ENCODE measurements at places on chromosomes 1 and 21. TPM values are rescaled to one million over a fixed set of nuclear protein-coding genes. Genes with fewer than 3 reads are reported as not detected.

- DNase-seq = no peak
- H3K27ac ChIP-seq = no peak overlapping the region
- H3K27me3 ChIP-seq = no peaks in the 10 kb centered on the region
- no peaks in the 10 kb centered on the region for H3K4me1 ChIP-seq
- H3K36me3 ChIP-seq = no peaks in the 10 kb centered on the region
Measured at GRCh38 chr1:170397061-170397460, 134.9 kb upstream of the GORAB start.

The FCRL6 gene
- 2.5 TPM for total RNA-seq

The LSM10 gene
- total RNA-seq = 54.6 TPM

The KLHDC7A gene
- total RNA-seq = under 0.01 TPM

- no peak for DNase-seq
- H3K4me3 ChIP-seq = no peak overlapping the region
- H3K27ac ChIP-seq = no peak overlapping the region
- H3K36me3 ChIP-seq = peaks cover 33% of the 10 kb centered on the region
- no peaks in the 10 kb centered on the region for H3K27me3 ChIP-seq
Measured at GRCh38 chr1:201870397-201870796, 18.3 kb upstream of the SHISA4 start.

The HENMT1 gene
- 6.5 TPM for total RNA-seq

The GBP7 gene
- total RNA-seq = not detected

GRCh38 chr1:217077426-217077825, 354.2 kb upstream of the ESRRG start:
- H3K4me3 ChIP-seq = no peak overlapping the region
- H3K4me1 ChIP-seq = no peaks in the 10 kb centered on the region
- no peak for DNase-seq
- no peaks in the 10 kb centered on the region for H3K36me3 ChIP-seq

The GCSAML gene
- 1.9 TPM for total RNA-seq

- no peaks in the 10 kb centered on the region for H3K36me3 ChIP-seq
- H3K27me3 ChIP-seq = peaks cover 1% of the 10 kb centered on the region
- peak overlapping the region; percentile 52 for H3K4me3 ChIP-seq
- H3K4me1 ChIP-seq = peaks cover 34% of the 10 kb centered on the region
Measured at GRCh38 chr1:44406737-44407429, 1.8 kb downstream of the RNF220 start.

GRCh38 chr1:22262583-22262982, 119.7 kb upstream of the WNT4 start:
- no peak overlapping the region for H3K4me3 ChIP-seq
- H3K4me1 ChIP-seq = peaks cover 22% of the 10 kb centered on the region
- H3K36me3 ChIP-seq = no peaks in the 10 kb centered on the region
- no peak overlapping the region for H3K27ac ChIP-seq
- no peak for DNase-seq

The TAS1R3 gene
- 0.61 TPM for total RNA-seq

The SERPINC1 gene
- total RNA-seq = not detected

- DNase-seq = no peak
- no peaks in the 10 kb centered on the region for H3K27me3 ChIP-seq
- H3K27ac ChIP-seq = no peak overlapping the region
- no peaks in the 10 kb centered on the region for H3K36me3 ChIP-seq
- no peak overlapping the region for H3K4me3 ChIP-seq
- peaks cover 16% of the 10 kb centered on the region for H3K4me1 ChIP-seq
Measured at GRCh38 chr1:45015683-45016082, 3.6 kb downstream of the UROD start.

GRCh38 chr1:35599411-35599810, 26.3 kb downstream of the TFAP2E start:
- no peak overlapping the region for H3K27ac ChIP-seq
- H3K4me3 ChIP-seq = no peak overlapping the region

- H3K27me3 ChIP-seq = no peaks in the 10 kb centered on the region
- H3K36me3 ChIP-seq = no peaks in the 10 kb centered on the region
- H3K27ac ChIP-seq = no peak overlapping the region
- no peaks in the 10 kb centered on the region for H3K4me1 ChIP-seq
- DNase-seq = no peak
- no peak overlapping the region for H3K4me3 ChIP-seq
Measured at GRCh38 chr1:175715742-175716141, 27.7 kb downstream of the TNR start.

DNA sequence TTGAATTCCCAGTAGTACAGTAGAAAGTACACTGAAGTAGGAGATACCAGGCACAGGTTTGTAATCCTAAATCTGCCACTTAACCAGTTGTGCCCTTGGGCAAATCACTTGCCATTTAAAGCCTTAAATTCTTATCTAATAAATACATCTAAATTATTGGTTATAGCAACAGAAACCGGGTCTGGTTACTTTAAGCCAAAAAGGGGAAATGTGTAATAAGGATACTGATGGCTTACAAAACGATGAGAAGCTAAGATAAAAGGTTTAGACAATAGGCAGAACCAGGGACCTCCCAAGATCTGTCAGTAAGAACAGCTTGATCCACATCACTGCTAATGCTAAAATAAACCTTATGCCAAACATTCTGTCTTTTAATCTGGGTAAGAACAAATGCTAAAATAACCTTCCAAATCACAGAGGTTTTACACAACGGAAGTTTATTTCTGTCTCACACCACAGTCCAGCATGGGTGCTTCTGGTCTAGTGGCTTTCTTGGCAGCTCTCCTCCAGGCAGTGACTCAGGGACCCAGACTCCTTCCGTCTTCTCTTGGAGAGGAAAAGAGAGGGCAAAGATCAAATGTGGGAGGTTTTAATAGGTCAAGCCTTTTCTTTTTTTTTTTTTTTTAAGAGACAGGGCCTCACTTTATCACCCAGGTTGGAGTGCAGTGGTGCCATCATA, 16.5 kb upstream of the ZMYM1 start:
- no peaks in the 10 kb centered on the region for H3K36me3 ChIP-seq
- no peak overlapping the region for H3K4me3 ChIP-seq
- H3K27me3 ChIP-seq = no peaks in the 10 kb centered on the region
- H3K4me1 ChIP-seq = no peaks in the 10 kb centered on the region

- peaks cover 25% of the 10 kb centered on the region for H3K4me1 ChIP-seq
- peak overlapping the region; percentile 84 for H3K27ac ChIP-seq
- no peaks in the 10 kb centered on the region for H3K27me3 ChIP-seq
Measured at GRCh38 chr1:32701951-32702598, 495 bp downstream of the SYNC start.

GRCh38 chr21:41367301-41367944, 5.6 kb downstream of the MX2 start:
- H3K27me3 ChIP-seq = no peaks in the 10 kb centered on the region
- no peak for DNase-seq
- peak overlapping the region; percentile 46 for H3K27ac ChIP-seq
- peaks cover 19% of the 10 kb centered on the region for H3K4me1 ChIP-seq
- no peaks in the 10 kb centered on the region for H3K36me3 ChIP-seq

GRCh38 chr1:205192287-205192686, 19.2 kb downstream of the DSTYK start:
- H3K4me3 ChIP-seq = no peak overlapping the region
- H3K27ac ChIP-seq = no peak overlapping the region
- no peaks in the 10 kb centered on the region for H3K27me3 ChIP-seq
- H3K4me1 ChIP-seq = peaks cover 20% of the 10 kb centered on the region

The MYOC gene
- total RNA-seq = not detected

DNA sequence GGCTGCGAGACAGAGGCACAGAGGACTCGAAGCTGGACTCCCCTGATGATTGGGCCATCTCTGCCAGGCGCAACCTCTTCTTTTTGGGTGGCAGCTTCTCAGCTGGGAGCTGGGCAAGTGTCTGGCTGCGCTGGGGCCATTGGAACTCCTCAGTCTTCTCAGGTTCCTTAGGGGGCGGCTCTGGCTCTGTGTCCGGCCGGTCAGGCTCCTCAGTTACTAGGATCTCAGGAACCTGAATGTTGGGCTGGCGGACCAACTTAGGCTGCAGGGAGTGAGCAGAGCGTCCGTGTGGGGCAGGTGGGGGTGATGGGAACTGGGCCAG, 97.5 kb upstream of the EDN2 start:
- no peak overlapping the region for H3K4me3 ChIP-seq
- no peaks in the 10 kb centered on the region for H3K4me1 ChIP-seq
- H3K27me3 ChIP-seq = no peaks in the 10 kb centered on the region
- no peak for DNase-seq
- H3K27ac ChIP-seq = no peak overlapping the region
- H3K36me3 ChIP-seq = peaks cover 12% of the 10 kb centered on the region

DNA sequence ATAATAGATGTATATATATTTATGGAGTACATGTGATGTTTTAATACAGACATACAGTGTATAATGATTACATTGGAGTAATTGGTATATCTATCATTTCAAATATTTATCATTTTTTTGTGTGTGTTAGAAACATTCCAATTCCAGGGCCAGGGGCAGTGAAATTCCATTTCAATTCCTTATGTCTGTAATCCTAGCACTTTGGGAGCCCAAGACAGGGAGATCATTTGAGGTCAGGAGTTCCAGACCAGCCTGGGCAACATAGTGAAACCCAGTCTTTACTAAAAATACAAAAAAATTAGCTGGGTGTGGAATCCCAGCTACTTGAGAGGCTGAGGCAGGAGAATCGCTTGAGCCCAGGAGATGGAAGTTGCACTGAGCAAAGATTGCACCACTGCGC, 30.4 kb upstream of the PDC start:
- no peaks in the 10 kb centered on the region for H3K27me3 ChIP-seq
- peaks cover 8% of the 10 kb centered on the region for H3K4me1 ChIP-seq
- DNase-seq = no peak
- no peak overlapping the region for H3K27ac ChIP-seq

The BSND gene
- not detected for total RNA-seq

Data from upper lobe of left lung (tissue), 6 donors.